ENCODE measurements at places on chromosomes 12 and 14. TPM values are rescaled to one million over a fixed set of nuclear protein-coding genes. Genes with fewer than 3 reads are reported as not detected.
A peak's percentile ranks its signal among the peaks of the same experiment; 100 is the strongest.

DNA sequence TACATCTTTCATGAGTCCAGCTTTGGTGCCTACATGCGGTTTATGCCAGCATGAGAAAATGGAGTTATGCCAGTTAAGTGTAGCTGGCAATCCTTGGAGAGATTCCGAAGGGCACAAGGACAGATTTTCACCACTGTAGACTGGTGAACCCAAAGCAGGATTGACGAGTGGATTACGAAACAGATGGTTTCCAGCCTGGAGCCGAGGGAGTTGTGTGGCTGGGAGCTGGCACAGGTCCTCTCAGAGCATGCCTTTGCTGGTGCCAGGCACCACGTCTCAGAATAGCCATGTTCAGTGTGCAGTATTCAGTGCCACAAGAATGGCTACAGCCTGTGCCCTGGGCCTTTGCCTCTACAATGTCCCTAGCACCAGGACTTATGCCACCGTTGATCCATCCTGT is 13.2 kb downstream of the KCNH3 start:
- H3K36me3 ChIP-seq = peaks cover 14% of the 10 kb centered on the region
- DNase-seq = no peak
- peak overlapping the region; percentile 27 for H3K27ac ChIP-seq
- H3K4me1 ChIP-seq = peaks cover 15% of the 10 kb centered on the region
- H3K27me3 ChIP-seq = no peaks in the 10 kb centered on the region

DNA sequence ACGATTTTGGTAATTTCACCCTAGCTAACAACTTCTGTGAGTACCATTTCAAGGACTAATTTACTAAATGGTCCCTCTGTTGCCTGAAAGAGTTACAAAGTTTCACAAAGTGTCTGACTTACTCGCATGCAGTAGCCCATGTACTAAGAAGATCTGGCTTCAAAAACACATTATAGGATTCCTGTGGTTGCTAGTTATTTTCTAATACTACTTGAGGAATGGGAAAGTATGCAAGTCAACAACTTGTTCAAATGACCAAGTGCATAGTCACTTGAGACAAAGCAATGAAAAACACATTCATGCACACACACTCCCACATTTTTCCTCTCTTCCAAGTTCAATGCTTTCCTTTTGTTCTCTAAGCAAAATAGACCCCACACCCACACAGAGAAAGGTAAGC is 219.7 kb upstream of the TMPO start:
- H3K4me3 ChIP-seq = no peak overlapping the region
- H3K27me3 ChIP-seq = no peaks in the 10 kb centered on the region
- H3K4me1 ChIP-seq = no peaks in the 10 kb centered on the region
- no peaks in the 10 kb centered on the region for H3K36me3 ChIP-seq
- no peak overlapping the region for H3K27ac ChIP-seq

- H3K4me1 ChIP-seq = no peaks in the 10 kb centered on the region
- no peak for DNase-seq
- no peak overlapping the region for H3K27ac ChIP-seq
- no peaks in the 10 kb centered on the region for H3K27me3 ChIP-seq
- H3K4me3 ChIP-seq = no peak overlapping the region
These were observed 200.0 kb downstream of the SLC15A4 start for GRCh38 chr12:128623748-128624147.

DNA sequence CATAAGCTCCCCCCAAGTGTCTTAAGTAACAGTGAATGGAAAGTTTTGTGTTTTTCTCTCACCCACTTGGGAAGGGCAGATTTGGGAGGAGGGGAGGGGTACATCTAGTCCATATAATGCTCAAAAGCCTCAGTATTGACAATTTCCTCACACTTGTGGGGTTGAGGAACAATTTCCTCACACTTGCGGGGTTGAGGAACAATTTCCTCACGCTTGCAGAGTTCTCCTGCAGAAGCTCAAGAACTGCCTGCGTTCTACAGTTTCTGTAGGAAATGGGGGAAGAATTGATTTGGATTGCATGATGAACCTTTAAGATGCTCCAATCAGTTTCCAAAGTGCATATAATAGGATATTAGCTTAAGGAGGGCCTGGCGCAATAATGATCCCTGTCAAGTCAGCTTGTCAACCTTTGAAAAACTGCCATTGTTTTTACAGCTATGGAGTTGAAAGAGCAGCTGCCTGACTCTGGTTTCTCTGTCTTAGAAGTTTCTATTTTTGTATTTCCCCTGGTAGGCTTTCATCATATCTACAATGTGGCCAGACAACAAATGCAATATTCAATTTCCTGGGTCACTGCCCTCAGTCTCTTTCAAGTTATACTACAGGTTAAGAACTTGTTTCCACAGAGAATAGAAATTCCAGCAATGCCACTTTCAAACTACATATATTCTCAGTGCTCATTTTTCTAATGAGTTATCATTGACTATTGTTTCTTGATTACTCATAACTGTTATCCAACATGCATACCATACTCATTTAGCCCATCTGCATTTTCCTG is 66.5 kb downstream of the PLEKHG7 start:
- H3K4me1 ChIP-seq = peaks cover 21% of the 10 kb centered on the region
- DNase-seq = no peak
- H3K27me3 ChIP-seq = no peaks in the 10 kb centered on the region
- H3K36me3 ChIP-seq = no peaks in the 10 kb centered on the region
- H3K27ac ChIP-seq = peak overlapping the region; percentile 62
- H3K4me3 ChIP-seq = no peak overlapping the region

DNA sequence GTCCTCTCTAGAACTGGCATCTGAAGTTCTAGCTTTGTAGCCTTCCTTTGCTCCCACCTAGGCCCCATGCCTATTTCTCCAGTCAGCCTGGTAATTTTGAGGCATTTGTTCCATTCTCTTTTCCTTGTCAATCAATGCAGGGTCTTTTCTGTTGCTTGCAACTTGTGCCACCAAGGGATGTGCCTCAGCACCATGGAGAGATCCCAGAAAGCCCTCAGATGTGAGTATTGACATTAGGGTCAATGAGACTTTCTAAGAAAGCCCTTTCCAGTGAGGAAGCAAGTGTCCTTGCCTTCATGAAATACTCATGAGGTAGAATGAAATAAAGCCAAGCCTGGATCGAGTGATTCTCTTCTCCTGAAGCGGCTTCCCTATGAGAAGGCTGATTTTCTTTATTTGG is 213.9 kb downstream of the SLC15A4 start:
- no peaks in the 10 kb centered on the region for H3K4me1 ChIP-seq
- no peak overlapping the region for H3K27ac ChIP-seq
- no peaks in the 10 kb centered on the region for H3K36me3 ChIP-seq
- H3K4me3 ChIP-seq = no peak overlapping the region
- no peaks in the 10 kb centered on the region for H3K27me3 ChIP-seq

DNA sequence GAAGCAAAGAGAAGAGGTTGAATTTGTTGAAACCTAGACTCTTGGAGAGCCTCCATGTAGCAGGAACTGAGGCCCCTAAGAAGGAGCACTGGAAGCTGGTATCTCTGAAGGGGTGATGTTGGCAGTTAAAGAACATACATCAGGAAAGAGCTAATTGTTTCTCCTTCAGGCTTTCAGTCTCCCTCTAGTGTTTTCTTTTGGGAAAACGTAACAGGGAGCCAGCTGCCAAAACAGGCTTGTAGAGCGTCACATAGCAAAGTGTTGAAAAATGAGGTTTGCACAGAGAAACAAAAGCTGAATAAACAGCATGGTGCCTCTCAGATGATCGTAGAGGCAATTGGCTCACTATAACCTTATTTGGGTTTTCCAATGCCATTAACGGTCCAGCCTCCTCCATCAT is 46.9 kb upstream of the CAND1 start:
- H3K36me3 ChIP-seq = no peaks in the 10 kb centered on the region
- no peaks in the 10 kb centered on the region for H3K27me3 ChIP-seq
- H3K4me1 ChIP-seq = no peaks in the 10 kb centered on the region
- no peak for DNase-seq

GRCh38 chr12:106541201-106541600 is 41.6 kb upstream of the RFX4 start:
- H3K4me1 ChIP-seq = no peaks in the 10 kb centered on the region
- H3K27me3 ChIP-seq = no peaks in the 10 kb centered on the region
- DNase-seq = no peak
- no peak overlapping the region for H3K27ac ChIP-seq
- no peaks in the 10 kb centered on the region for H3K36me3 ChIP-seq

- H3K27ac ChIP-seq = no peak overlapping the region
- H3K27me3 ChIP-seq = no peaks in the 10 kb centered on the region
- H3K4me1 ChIP-seq = no peaks in the 10 kb centered on the region
- no peak for DNase-seq
These were observed 512.0 kb downstream of the FOXG1 start for GRCh38 chr14:29278301-29279263.

DNA sequence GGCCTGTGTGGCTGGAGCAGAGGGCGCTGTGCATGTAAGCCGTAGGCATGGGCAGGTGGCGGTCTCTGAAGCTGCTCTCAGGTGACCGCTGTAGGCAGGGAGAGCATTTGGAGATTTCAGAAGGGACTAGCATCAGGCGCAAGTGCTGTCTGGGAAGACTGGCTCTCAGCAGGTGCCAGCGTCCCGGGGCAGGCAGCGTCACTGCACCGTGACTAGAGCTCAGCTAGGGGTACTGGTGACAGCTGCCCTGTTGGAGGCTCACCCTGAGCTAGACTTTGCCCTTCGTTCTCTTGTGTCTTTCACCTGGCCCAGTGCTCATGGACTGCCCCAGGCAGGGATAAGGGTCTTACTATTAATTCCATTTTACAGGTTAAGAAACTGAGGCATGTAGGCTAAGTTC is 78.9 kb downstream of the DDX51 start:
- no peak for DNase-seq
- H3K27ac ChIP-seq = no peak overlapping the region
- H3K27me3 ChIP-seq = no peaks in the 10 kb centered on the region
- H3K4me3 ChIP-seq = no peak overlapping the region
- H3K36me3 ChIP-seq = peaks cover 97% of the 10 kb centered on the region
- H3K4me1 ChIP-seq = no peaks in the 10 kb centered on the region

DNA sequence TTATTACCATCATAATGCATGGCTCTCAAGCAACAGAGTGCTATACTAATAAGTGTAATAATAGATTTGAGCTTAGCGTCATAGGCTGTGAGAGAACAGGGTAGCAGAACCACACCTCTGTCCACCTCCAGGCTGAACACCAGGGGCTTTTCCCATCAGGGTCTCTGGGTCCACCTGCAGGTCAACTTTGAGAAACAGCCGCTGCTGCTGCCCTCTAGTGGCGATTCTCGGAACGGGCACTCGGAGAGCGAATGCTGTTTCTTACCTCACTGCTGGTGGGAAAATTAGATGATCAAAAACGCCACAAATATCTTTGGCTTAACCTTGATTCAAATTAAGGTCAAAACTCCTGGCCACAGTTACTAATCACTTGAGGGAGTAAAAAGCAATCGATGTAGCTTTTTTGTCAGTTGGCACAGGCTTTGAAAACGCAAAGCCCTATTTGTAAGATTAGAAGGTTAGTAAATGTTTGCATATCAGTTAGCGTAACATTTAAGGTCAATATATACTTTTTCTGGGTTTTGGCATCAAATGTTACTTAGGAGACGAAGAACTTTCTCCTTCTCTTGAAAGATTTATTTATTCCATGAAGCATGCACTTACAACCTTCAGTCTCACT is 127.9 kb upstream of the TMEM132D start:
- no peak for DNase-seq
- no peaks in the 10 kb centered on the region for H3K4me1 ChIP-seq
- no peak overlapping the region for H3K4me3 ChIP-seq
- no peak overlapping the region for H3K27ac ChIP-seq

The EPYC gene
- not detected for total RNA-seq

The PKP2 gene
- 338 TPM for total RNA-seq

The MANSC1 gene
- 11.8 TPM for total RNA-seq

Measured in heart left ventricle (tissue), 16 donors.